ENCODE measurements at places on chromosomes 4 and X. TPM values are rescaled to one million over a fixed set of nuclear protein-coding genes. Genes with fewer than 3 reads are reported as not detected.

GRCh38 chrX:19152762-19153161, 30.5 kb upstream of the ADGRG2 start:
- no peaks in the 10 kb centered on the region for H3K36me3 ChIP-seq
- DNase-seq: no peak
- H3K27ac ChIP-seq: no peak overlapping the region
- H3K4me3 ChIP-seq: no peak overlapping the region
- no peaks in the 10 kb centered on the region for H3K27me3 ChIP-seq

- H3K36me3 ChIP-seq: no peaks in the 10 kb centered on the region
- H3K4me3 ChIP-seq: no peak overlapping the region
- peaks cover 5% of the 10 kb centered on the region for H3K4me1 ChIP-seq
- DNase-seq: no peak
- H3K27ac ChIP-seq: no peak overlapping the region
These were observed 183.1 kb upstream of the S100G start for GRCh38 chrX:16466640-16467432.

The MAGEC3 gene
- not detected for total RNA-seq

The MAGEC2 gene
- not detected for total RNA-seq

GRCh38 chr4:146453181-146453807, 68.4 kb downstream of the SLC10A7 start:
- no peak for DNase-seq
- H3K27ac ChIP-seq: no peak overlapping the region
- peaks cover 15% of the 10 kb centered on the region for H3K36me3 ChIP-seq
- no peaks in the 10 kb centered on the region for H3K27me3 ChIP-seq

- peak within 1 kb of the TSS; percentile 73 for H3K4me3 ChIP-seq
- H3K27me3 ChIP-seq: peaks cover 32% of the 10 kb centered on the region
- no peaks in the 10 kb centered on the region for H3K36me3 ChIP-seq
- peaks cover 12% of the 10 kb centered on the region for H3K4me1 ChIP-seq
- H3K27ac ChIP-seq: no peak within 1 kb of the TSS
- DNase-seq: peak; percentile 23
These were observed at the start of gene JADE3 for GRCh38 chrX:46912098-46912602. Gene JADE3 (plus strand): TSS chrX:46912421. CDS start chrX:46984895, 72,474 bp downstream.

DNA sequence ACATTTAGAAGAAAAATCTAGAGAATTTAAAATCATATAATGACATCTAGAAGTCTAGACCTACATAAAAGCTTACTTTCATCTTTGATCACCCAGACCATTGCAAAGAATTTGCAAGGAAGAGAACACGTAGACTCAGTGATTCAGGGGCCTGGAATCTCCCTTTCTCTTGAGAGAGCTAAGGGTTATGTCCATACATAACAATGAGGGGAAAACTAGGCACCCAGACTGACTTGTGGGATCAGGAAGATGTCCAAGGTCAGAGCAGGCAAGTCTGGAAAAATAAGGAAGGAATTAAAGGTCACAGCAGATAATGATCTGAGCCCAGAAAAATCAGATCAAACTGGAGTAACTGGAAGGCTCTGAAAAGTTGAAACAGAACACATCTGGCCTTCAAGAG, 198.4 kb upstream of the SFRP2 start:
- peaks cover 21% of the 10 kb centered on the region for H3K27me3 ChIP-seq
- H3K4me3 ChIP-seq: no peak overlapping the region
- H3K4me1 ChIP-seq: no peaks in the 10 kb centered on the region
- H3K27ac ChIP-seq: no peak overlapping the region

The PCYT1B gene
- 0.17 TPM for total RNA-seq

DNA sequence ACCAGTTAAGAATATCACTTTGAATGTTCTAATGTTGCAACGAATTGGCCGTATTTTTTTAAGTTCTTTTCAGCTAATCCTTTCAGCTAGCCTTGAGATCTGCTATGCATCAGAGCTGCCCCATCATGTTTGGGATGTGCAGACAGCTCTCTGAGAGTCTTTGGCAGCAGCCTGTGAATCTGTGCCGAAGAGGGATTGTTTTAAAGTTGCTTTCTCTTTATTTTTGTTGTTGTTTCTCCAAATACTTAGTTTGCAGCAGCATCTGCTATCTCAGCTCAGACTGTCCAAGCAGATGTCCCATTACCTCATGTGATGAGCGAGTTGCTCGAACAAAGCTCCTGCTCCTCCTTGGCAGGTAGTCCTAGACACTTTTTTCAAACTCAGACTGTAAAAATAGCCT, 1002.5 kb upstream of the INTU start:
- H3K36me3 ChIP-seq: no peaks in the 10 kb centered on the region
- H3K4me1 ChIP-seq: no peaks in the 10 kb centered on the region
- no peak for DNase-seq
- no peaks in the 10 kb centered on the region for H3K27me3 ChIP-seq
- H3K27ac ChIP-seq: no peak overlapping the region

The UGT2B11 gene
- total RNA-seq: not detected

DNA sequence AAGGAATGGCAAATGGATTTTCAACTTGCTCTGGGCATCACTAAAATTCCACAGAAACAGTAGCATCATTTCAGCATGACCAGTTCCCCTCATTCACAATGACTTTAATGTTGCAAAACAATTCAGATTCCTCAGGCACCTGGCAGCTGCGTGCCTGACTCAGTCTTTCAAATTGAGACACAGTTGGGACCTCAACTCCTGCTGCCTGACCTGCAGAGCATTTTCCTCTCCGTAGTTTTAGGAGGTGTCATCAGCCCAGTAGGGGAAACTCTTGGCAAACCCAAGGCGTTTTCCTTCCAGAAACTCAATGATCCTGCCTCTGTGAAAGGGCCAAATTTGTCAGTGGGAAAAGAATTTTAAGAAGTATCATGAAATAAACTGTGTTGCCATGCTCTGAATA, 388.9 kb downstream of the SPRY1 start:
- H3K27ac ChIP-seq: no peak overlapping the region
- no peak for DNase-seq
- H3K4me1 ChIP-seq: no peaks in the 10 kb centered on the region
- no peaks in the 10 kb centered on the region for H3K36me3 ChIP-seq
- H3K4me3 ChIP-seq: no peak overlapping the region
- no peaks in the 10 kb centered on the region for H3K27me3 ChIP-seq

DNA sequence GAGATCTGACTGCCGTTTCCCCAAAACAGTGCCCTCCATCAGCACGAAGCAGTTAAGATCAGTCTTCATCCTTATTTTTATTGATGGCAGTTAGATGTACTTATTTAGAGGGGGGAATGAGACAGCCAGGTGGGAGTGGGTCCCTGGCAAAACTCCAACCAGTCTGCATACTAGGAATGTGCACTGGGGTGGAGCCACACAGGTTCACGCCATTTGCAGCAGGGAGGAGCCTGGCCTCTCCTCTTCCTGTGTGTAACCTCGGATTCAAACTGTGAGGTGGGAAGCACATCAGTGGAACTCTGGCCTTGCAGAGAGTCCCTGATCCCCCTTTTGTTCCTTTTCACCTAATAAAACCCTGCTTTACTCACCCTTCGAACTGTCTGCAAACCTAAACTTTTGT, 987.7 kb upstream of the GRIA3 start:
- no peaks in the 10 kb centered on the region for H3K27me3 ChIP-seq
- no peak for DNase-seq
- no peak overlapping the region for H3K27ac ChIP-seq
- no peaks in the 10 kb centered on the region for H3K36me3 ChIP-seq
- no peaks in the 10 kb centered on the region for H3K4me1 ChIP-seq

GRCh38 chrX:130120321-130120731, 10.0 kb upstream of the ELF4 start:
- peaks cover 2% of the 10 kb centered on the region for H3K36me3 ChIP-seq
- H3K4me3 ChIP-seq: peak overlapping the region; percentile 61
- peaks cover 15% of the 10 kb centered on the region for H3K4me1 ChIP-seq
- DNase-seq: peak; percentile 44
- no peaks in the 10 kb centered on the region for H3K27me3 ChIP-seq

DNA sequence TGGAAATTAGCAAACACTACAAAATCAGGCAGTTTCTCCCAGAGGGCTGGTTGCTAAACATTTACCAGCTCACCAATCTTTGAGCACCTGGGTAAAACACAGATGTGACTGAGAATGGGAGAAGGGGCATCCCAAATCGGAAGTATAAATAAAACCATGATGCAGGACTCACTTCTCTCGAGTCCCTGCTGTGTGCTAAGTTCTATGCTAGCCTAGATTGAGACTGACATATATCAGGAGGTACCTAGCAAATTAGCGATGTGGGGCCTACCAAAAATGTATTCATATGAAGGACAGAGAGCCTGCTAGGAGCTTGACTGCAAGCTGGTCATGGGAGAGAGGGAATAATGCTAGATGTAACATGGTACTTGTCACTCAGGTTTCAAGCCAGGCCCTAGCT, 171.9 kb upstream of the PGRMC2 start:
- H3K36me3 ChIP-seq: no peaks in the 10 kb centered on the region
- no peak for DNase-seq
- H3K27me3 ChIP-seq: no peaks in the 10 kb centered on the region
- no peak overlapping the region for H3K4me3 ChIP-seq

GRCh38 chrX:2441466-2441865, 59.3 kb downstream of the DHRSX start:
- no peak overlapping the region for H3K27ac ChIP-seq
- H3K4me1 ChIP-seq: no peaks in the 10 kb centered on the region
- no peaks in the 10 kb centered on the region for H3K27me3 ChIP-seq
- DNase-seq: no peak
- H3K4me3 ChIP-seq: no peak overlapping the region
- peaks cover 18% of the 10 kb centered on the region for H3K36me3 ChIP-seq

GRCh38 chrX:40154250-40154852, 56.6 kb upstream of the BCOR start:
- H3K36me3 ChIP-seq: peaks cover 1% of the 10 kb centered on the region
- peak overlapping the region; percentile 77 for H3K4me3 ChIP-seq
- H3K27ac ChIP-seq: peak overlapping the region; percentile 72
- peak; percentile 13 for DNase-seq
- H3K27me3 ChIP-seq: no peaks in the 10 kb centered on the region

DNA sequence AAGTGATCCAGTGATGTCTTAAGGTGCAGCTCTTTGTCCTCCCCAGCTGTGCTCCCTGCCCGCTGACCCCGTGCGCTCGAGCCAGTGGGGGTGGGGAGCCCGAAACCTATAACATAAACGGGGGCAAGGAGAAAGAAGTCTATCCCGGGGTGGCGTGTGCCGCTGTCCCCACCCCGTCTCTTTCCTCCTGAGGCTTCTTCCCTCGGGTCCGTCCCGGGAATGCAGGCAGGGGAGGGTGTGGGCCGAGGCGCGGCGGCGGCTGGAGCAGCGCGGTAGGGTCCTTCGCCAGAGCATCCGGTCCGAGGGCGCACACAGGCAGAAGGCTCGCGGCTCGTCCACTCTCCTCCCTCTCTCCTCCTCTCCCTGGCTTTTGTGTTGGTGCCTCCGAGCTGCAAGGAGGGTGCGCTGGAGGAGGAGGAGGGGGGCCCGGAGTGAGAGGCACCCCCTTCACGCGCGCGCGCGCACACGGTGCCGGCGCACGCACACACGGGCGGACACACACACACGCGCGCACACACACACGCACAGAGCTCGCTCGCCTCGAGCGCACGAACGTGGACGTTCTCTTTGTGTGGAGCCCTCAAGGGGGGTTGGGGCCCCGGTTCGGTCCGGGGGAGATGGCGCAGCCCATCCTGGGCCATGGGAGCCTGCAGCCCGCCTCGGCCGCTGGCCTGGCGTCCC, at the start of gene RAB33A:
RAB33A (plus strand) TSS at position 517 of the 681 bp plus-strand sequence; CDS start at position 618, 101 bp downstream.
- peak; percentile 32 for DNase-seq
- H3K27me3 ChIP-seq: no peaks in the 10 kb centered on the region
- H3K4me3 ChIP-seq: peak within 1 kb of the TSS; percentile 87
- H3K4me1 ChIP-seq: peaks cover 37% of the 10 kb centered on the region
- no peaks in the 10 kb centered on the region for H3K36me3 ChIP-seq

The ING2 gene
- total RNA-seq: 14.4 TPM

GRCh38 chrX:104325213-104325585, 70.5 kb upstream of the ESX1 start:
- H3K27ac ChIP-seq: no peak overlapping the region
- no peak overlapping the region for H3K4me3 ChIP-seq
- H3K4me1 ChIP-seq: no peaks in the 10 kb centered on the region
- peaks cover 2% of the 10 kb centered on the region for H3K27me3 ChIP-seq
- no peaks in the 10 kb centered on the region for H3K36me3 ChIP-seq

DNA sequence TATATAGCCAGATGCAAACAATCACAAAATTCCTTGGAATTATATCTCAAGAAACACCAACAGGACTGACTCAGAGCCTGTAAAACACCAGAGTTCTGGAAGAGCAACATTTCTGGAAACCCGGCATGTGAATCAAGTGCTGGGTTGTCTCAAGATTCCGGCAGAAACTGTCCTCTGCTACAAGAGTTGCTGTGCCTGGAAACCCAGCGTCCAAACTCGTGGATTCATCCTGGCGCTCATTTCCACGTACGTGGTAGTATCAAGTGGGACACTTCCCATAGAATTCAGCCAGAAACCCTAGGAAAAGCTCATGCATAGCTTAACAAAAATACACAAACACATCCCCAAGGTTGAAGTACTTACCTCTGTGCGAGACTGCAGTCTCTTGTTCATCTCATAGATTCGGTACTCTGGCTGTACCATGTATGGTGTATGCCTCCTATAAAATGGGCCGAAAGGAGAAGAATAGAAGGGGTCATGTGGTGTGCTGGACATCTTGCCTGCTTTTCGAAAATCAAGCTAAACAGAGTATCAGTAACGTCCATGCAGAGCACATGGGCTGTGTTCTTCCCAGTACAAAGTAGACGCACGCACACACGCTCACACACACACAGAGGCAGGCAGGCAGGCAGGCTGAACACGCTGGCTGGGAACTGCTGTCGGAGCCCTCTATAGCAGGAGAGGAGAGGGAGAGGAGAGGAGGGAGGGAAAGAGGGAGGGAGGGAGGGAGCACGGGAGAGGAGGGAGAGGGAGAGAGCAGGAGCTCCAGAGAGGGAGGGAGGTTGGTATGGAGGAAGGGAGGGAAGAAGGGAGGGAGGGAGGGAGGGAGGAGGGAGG, at the start of gene LDB2:
LDB2 (minus strand) TSS at position 655 of the 837 bp plus-strand sequence.
- no peaks in the 10 kb centered on the region for H3K36me3 ChIP-seq
- DNase-seq: peak; percentile 10
- no peak within 1 kb of the TSS for H3K27ac ChIP-seq
- peaks cover 6% of the 10 kb centered on the region for H3K27me3 ChIP-seq

The FHIP1A gene
- 0.07 TPM for total RNA-seq

GRCh38 chr4:118177126-118177525, 142.8 kb downstream of the NDST3 start:
- DNase-seq: no peak
- H3K4me1 ChIP-seq: no peaks in the 10 kb centered on the region
- H3K27me3 ChIP-seq: peaks cover 12% of the 10 kb centered on the region
- no peak overlapping the region for H3K27ac ChIP-seq
- H3K4me3 ChIP-seq: no peak overlapping the region
